ENCODE measurements at places on chromosomes 1 and 21. TPM values are rescaled to one million over a fixed set of nuclear protein-coding genes. Genes with fewer than 3 reads are reported as not detected.

- DNase-seq = no peak
These were observed 11.2 kb upstream of the CLDN8 start for GRCh38 chr21:30227128-30227527.

DNA sequence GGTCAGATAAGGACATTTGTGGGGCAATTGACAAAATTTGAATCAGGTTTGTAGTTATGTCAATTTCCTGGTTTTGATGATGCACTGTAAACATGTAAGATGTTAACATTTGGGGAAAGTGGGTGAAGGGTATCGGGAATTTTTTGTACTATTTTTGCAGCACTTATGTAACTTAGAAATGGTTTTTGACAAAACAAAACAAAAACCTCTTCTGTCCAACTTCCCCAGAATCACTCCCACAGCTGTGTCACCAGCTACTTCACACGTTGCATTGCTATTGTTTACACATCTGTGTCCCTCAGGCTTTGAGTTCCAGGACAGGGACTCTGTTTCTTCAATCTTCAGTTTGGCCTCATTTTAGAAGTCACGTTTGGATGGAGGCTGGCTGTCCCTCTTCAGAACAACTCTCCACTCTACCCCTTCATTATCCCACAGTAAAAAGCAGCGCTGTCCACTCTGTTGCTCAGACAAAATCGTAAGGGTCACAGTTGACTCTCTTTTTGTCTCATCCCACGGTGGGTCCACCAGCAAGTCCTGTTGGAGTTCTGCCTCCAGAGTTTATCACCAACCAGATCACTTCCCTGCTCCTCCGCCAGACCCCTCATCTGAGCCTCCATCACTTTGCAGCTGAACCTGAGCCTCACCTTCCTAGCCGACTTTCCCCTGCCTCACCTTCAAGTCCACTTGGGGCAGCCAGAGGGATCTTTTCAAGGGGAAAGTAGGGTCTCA, 63.2 kb downstream of the NENF start:
- no peak for DNase-seq

DNA sequence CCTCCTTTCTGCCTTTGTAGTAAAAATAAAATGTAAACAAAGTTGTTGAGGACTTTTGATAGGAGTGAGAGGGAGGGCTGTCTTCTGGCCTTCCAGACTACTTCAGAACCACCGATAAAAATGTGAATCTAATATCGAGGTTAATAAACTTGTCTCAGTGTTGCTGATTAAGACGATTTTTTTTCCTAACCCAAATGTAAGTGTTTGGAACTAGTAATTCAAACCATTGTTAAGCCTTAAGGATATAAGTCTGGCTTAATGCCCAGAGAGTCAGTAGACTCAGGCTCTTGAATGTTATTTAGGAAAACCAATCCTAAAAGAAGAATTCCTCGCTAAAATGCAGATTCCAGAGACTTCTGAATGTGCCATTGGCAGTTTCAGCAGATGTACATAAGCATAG, 356.9 kb downstream of the SIPA1L2 start:
- DNase-seq = no peak

DNA sequence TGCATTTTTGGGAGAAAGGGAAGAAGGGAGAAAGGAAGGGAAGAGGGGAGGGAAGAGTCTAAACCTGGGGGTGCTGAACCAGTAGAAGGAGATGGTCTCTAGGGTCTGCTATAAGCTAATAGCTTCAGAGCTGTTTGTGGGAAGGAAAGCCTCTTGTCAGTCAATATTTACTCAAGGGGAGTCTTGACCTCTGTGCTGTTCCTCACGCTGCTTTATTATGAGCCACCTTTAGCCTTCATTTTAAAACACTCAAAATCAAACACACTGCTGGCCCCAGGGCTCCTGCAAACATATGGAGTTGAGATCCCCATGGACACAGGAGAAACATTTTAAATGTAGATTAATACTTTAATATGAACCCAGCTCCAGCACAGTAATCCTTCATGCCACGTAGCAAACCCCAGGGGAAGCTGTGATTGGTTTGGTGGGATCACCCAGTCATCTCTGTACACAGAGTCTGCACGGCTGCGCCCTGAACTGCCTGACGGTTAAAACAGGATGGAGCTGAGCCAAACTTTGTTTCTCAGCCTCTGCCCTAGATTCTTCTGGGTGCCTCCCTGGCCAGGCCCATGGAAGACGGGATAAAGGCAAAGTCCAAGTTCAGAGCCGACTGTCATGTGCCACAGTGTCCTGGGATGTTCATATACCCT, 40.2 kb upstream of the VWA5B1 start:
- peak; percentile 89 for DNase-seq

- DNase-seq = peak; percentile 47
These were observed 70.4 kb upstream of the TARDBP start for GRCh38 chr1:10941891-10942541.

DNA sequence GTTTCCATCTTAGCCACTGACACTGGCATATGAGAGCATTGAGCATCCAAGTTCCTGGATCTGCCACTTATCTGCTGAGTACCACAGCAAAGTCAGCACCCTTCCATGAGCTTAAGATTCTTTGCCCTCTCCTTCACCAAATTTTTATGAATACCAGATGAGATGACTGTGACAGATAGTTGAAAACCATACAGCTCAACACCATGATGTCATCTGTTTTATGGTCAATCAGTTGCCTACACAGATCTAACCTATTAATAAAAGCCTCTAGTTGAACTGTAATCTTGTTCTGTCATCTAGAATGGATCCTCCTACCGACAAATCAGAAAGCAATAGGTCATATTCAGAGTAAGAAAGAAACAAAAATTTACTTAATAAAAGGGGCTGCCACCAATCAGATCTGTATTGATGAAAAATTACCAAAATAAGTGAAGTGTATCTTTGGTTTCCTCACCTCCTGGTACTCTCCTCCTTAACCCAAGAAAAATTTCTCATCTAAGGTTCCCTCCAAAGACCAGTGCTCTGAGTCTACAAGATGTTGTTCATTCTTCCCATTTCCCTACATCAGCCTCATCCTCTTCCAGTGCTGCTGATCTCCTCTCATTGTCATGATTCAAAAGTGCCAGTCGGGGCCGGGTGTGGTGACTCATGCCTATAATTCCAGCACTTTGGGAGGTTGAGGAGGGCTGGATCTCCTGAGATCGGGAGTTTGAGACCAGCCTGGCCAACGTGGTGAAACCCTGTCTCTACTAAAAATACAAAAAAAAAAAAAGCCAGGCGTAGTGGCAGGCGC, 138.8 kb upstream of the CTTNBP2NL start:
- no peak for DNase-seq

GRCh38 chr1:149993181-149993580, 17.3 kb downstream of the OTUD7B start:
- no peak for DNase-seq

The BGLAP gene
- 3.0 TPM for total RNA-seq

The CELA3B gene
- total RNA-seq = 13.7 TPM

The NEGR1 gene
- 26.9 TPM for total RNA-seq

Data from mucosa of gallbladder (tissue), 1 donor.